AML-193 (cell line): ENCODE measurements at places on chromosomes 7 and 10.

GRCh38 chr10:105063796-105064195 is 422.7 kb downstream of the SORCS3 start:
- DNase-seq: no peak

DNA sequence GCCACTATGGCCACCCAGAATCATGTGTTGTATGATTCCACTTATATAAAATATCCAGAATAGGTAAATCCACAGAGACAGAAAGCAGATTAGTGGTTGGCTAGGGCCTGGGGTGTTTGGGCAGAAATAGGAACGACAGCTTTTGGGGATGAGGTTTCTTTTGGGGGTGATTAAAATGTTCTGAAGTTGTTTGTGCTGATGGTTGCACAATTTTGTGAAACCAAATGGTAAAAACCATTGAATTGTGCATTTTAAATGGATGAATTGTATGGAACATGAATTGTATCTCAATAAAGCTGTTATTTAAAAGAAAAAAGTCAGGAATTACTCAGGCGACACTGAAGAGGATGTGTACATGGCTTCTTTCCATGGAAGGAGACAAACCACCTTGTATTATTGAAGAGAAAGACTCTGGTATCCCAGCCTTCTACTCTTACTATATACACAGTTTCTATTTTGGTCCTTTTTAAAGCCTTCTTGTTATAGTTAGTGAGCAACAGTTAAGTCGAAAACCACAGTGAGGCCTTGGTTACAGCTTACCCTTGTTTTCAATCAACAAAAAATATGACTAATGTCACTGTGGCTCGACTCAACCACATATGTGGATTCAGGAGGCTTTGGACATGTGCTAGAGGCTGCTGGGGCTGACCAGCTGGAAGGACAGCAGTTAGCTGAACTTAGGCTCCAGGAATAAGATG is 57.1 kb upstream of the KMT2E start:
- DNase-seq: no peak

DNA sequence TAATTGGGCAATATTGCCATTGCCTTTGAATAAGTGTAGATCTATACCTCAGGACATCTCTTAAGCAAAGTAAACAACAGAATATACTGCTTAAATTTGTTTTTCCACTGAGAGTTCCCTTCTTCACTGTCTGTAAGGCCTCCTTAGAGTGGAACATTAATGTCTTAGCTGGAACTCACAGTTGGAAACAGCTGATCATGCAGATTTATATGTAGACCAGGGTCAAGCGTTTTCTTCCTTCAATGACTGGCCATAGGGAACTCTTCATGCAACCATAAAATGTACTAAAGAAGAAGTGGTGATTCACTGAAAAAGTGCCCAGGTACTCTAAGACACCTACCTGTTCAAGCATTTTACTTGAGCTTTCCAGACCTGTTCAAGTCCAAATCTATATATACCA is 18.3 kb upstream of the TBX20 start:
- no peak for DNase-seq

DNA sequence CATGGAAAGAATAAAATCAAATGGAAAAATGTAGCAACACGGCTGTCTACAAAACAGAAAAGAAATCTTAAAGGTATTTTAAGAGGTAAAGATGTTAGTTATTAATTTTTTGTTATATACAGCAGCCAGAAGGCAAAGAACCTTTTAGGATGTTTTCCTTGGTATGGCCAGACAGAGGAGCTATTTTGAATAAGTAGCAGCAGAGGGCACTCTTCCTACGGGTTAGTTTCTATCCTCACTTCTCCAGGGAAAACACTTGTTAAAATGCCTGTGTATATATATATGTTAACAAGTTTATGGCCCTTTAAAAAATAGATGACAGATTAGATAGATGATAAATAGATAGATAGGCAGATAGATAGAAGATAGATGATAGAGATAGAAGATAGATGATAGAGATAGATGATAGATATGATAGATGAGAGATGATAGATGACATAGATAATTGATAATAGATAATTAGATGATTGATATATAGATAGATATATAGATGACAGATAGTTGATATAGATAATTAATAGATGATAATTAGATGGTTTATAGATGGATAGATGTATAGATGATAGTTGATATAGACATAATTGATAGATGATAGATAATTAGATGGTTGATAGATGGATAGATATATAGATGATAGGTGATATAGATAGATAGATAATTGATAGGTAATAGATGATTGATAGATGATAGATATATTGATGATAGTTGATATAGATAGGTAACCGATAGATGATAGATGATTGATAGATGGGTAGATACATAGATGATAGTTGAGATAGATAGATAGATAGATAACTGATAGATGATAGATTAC is 57.8 kb upstream of the WIPF3 start:
- peak; percentile 68 for DNase-seq

DNA sequence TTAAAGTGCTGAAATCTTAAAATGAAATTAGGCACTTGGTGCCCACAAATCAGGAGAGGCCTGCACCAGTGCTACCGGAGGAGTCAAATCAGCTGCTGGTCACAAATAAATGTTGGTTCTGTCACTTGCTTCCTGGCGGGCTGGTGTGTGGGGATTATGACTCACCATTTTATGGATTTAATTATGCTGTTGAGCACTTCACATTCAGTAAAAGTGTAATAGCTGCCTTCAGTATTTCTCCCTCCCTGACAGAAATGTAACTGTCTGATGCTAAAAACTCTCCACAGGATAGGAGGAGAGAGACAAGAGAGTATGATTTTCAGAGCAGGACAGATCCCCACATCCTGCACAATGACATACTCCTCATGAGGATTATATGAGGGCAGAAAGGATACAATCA is 186.0 kb downstream of the JAZF1 start:
- no peak for DNase-seq

- no peak for DNase-seq
These were observed 89.6 kb downstream of the LCOR start for GRCh38 chr10:96921655-96922054.

DNA sequence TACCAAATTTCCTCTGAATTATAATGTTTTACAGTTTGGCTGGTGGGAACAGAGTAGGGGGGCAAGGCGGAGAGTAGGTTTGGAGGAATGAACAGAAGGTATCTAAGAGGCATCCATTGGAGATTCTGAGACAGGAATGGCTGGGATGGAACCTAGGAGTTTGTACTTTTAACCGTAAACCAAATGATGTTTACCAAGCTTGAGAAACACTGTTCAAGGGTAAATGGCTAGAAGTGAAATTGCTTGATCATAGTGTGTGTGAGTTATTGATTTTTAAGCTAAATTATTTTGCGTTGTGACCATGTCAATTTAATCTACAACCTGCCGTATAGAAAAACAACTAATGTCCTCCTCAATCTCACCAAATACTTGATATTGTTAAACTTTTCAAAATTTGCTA is 306.4 kb upstream of the PHYHIPL start:
- no peak for DNase-seq

- no peak for DNase-seq
These were observed 14.2 kb upstream of the MKI67 start for GRCh38 chr10:128140425-128140824.

DNA sequence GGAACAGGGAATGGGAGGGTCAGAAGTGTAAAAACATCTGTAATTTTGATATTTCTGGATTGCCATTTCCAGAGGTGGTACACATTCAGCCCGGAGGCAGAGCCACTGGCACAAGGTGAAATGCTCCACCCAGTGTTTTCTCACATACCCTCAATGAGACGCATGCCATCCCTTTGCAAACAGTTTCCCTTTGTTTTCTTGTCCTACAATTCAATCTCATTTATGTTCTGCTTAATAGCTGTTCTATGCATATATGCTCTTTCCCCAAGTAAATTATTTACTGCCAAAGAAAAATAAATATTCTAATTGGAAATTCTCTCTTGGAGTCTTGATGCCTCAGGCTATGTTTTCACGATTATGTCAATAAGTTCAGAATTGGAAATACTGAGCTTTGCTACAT is 369.7 kb upstream of the AKR1E2 start:
- DNase-seq: no peak

- DNase-seq: no peak
These were observed 286.6 kb upstream of the MAGI2 start for GRCh38 chr7:79740076-79740475.

DNA sequence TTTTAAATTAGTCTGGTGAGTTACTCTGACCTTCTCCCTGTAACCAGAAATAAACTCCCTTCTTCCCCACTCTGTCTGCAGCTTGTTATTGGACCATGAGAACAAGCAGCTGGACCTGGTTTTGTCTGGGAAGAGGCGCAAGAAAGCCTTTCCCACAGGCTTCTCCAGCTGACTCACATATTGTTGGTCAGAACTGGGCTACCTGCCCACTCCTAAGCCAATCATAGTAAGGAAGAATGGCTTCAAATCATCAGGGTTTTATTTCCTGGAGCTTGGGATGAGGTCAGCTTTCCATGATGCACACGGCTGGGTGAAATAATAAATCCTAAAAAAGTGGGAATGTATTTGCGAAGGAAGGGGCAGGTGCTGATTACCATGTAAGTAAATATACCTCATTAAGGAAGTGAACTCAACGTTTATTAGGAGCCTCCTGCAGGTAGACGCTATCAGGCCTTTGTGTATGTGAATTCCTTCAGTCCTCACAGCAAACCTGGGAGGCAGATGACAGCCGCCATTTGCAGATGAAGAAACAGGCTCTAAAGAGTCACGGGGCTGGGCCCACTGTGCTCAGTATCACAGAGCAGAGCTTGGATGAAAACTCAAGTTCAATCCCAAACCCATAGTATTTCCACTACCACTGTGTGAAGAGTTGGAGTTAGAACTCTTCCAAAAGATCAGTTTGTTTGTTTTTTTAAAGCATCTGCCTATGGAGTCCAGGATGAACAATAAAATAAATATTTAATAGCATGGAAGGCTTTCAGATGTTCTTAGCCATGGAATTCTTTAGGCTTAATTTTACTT is 32.8 kb downstream of the IL15RA start:
- DNase-seq: no peak

DNA sequence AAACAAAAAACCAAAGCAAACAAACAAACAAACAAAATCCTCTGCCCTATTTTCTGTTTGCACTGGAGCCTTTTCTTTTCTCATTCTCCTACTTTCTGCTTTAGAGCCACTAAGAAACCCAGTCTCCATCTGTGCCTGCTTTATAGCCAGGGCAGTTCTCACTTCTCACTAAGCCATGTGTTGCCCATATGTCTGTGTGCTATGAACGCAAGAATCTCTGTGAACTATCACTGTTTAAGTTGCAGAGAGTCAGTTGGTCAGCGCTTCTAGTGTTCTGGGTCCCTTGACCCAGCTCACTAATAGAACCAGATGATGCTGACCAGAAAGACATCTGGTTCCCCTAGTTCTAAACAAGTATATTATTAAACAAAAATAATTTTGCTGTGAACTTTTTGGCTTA is 81.4 kb downstream of the FAM185A start:
- DNase-seq: no peak

GRCh38 chr10:8502573-8502972 is 448.1 kb downstream of the GATA3 start:
- DNase-seq: no peak

GRCh38 chr10:15704581-15704968 is 15.1 kb downstream of the ITGA8 start:
- DNase-seq: no peak

GRCh38 chr7:7911369-7912123 is 57.0 kb upstream of the GLCCI1 start:
- no peak for DNase-seq

- DNase-seq: no peak
These were observed 81.1 kb downstream of the RGS10 start for GRCh38 chr10:119461380-119461779.

DNA sequence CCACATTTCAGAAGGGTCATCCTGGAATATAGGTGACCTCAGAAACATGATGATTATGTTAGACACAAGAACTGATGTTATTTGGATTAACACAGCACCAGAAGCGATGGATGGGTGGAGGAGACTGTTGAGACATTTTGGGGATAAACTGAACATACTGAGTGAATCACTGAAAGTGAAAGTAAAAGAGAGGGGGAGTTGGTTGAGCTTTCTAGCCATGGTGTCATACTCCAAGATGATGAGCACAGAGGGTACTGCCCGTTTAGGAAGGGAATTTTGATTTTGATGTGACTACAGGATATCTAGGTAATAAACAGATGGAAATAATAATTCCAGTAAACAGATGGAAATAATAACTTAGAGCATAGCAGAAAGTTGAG is 248.0 kb upstream of the NPY start:
- no peak for DNase-seq

GRCh38 chr10:62764011-62764410 is 40.5 kb upstream of the ADO start:
- DNase-seq: no peak

- DNase-seq: no peak
These were observed 846 bp upstream of the CALML5 start for GRCh38 chr10:5500162-5500670.

DNA sequence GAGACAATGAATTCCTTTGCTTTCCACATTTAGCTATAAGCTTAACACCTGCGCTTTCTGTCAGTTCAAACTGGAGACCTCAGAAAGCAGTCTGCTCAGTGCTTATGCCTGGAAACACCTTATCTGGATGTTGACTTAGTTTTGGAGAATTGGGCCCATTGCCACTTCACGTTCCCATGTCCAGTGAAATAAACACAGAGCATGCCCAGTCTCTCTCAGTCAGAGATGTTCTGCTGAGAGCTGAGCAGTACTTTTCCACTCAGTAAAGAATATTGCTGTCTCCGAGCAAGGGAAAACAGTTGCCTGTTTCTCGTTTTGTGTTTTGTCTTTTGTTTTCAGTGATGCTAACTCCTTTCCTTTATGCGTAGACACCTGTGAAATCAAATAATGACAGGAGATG is 83.2 kb upstream of the PRR15 start:
- DNase-seq: no peak

GRCh38 chr10:23543691-23544380 is 105.0 kb downstream of the OTUD1 start:
- DNase-seq: no peak

GRCh38 chr7:131145770-131146169 is 181.9 kb upstream of the MKLN1 start:
- DNase-seq: no peak

DNA sequence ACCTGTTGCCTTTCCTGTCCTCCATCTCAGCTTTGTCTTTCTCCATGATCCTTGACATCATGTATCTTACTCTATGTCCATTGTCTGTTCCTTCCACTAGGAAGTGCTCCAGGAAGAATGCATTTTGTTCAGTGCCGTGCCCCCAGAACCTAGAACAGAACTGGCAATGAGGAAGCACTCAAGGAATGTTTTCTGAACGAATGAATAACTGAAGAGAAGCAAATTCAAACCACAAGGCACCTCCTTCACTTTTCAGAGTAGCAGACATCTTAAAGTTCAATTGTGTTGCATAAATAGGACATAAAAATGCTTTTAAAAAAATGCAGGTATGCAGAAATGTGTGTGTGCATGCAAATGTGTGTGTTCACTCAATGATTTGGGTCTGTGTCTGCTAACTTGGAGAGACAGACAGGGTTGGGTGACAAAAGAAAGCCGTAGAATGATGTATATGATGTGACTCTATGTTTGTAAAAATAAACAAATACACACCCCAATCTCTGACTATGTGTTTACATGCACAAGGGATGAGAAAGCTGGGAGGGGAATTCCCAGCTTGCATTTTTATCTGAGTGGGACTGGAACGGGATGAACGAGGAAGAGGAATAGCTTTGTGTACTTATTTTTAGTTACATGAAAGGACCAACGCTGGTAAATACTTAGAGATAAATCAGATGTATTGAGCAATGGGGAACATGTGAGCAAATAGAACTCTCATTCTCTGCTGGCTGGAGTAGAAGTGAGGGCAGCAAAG is 237.7 kb downstream of the FANK1 start:
- DNase-seq: no peak
